ENCODE measurements at places on chromosomes 6 and 20.

DNA sequence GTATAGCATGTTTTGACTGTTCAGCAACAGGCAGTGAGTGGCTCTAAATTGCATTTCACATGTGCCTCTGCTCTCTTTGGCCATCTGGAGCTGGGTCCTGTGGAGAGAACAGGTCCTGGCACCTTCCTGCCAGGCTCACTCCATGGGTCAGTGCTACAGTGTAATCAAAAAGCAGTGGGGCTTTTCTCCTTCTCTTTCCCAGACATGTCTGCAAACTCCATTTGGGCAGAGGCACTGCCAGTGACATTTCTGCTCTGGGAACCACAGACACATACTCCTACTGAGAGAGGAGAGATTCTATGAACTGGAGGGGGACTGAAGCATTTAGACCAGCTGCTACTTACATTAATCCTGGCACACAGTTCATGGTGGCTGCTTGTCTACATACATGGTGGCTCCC lies 68.3 kb upstream of the TRAF3IP2 start:
- DNase-seq: no peak

- peak; percentile 84 for DNase-seq
Observed at GRCh38 chr20:46022411-46023147, 6.4 kb upstream of the SLC12A5 start.

DNA sequence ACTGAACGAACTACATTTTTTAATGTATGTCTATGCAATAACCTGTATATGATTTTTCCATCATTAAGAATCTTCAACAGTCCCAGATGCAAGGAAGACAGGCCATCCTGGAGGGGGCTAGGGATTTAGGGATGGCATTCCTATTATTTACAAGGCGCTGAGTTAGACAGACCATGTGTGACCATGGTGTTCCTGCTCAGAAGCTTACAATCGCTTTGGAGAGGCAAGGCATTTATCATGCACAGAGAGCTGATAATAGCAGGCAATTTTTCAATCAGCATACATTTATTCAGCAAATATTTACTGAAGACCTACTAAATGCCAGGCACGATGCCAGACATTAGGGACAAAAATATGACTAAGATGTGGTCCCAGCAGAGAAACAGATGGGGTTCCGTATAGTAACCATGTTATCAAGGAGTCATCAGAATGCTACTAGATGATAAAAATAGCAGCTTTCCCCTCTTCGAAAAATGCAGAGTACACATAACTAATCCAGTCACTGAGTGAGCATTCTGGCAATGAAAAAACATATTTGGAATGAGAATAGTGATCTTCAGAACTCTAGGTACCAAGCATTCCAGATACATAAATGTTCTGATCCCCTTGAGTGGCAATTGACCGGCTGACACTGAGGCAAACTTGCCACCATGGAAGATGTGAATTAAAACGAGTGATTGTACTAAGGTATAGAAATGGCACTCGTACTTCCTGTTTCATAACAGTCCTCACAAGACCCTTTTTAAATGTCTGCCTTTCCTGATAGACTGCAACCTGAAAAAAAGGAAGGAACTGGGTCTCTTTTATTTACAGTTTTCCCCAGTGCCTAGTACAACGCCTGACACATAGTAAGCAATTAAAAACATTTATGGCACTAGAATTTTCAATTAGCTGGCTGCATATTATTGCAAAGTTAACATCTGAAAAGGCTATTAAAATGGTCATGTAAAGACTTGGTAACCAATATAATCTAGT lies 135.7 kb downstream of the ATXN1 start:
- no peak for DNase-seq

DNA sequence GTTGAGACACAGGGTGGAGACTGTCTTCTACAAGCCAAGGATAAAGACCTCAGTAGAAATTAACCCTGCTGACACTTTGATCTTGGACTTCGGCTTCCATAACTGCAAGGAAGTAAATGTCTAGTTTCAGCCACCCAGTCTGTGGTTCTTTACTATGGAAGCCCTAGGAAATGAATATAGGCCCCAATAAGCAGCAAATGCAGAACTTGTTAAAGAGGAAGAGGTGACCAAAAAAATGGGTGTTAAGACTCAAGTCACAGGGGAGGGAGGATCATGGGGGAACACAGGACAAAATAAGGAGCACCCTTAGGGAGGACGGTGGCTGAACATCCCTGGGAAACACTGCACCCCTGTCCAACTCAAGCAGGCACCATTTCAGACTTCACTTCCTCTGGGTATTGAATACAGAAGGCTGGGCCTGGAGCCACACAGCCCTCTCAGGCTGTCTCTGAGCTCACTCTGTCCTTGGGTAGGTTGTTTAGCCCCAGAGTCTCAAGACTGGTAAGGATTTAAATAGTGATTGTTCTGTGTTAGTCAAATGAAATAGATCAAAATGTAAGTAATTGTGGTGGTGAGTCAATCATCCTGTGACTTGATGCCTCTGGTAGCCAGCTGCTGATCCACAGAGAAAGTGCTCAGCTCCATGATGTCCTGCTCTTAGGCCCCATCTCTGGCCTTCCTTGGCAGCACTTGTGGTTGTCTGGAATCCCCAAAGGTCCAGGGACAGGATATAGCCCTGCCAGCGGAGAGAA lies 30.5 kb upstream of the SIRPD start:
- no peak for DNase-seq

DNA sequence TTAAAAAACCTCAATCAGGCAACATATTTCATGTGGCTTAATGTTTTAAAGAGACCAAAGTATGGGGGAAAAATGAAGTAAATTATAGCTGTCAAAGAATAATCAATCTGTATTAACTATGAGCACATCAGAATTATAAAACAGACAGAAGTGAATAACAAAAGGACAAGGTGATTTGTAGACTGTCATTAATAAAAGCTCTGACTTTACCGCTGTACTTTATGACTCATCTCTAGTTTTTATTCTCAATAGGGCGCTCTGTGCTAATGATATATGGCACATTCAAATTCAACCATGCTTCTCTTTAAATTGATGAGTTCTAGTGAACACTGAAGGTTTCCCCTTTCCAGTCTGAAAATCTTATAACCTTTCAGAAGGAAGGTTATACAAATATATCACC lies 72.0 kb downstream of the PREP start:
- DNase-seq: no peak

DNA sequence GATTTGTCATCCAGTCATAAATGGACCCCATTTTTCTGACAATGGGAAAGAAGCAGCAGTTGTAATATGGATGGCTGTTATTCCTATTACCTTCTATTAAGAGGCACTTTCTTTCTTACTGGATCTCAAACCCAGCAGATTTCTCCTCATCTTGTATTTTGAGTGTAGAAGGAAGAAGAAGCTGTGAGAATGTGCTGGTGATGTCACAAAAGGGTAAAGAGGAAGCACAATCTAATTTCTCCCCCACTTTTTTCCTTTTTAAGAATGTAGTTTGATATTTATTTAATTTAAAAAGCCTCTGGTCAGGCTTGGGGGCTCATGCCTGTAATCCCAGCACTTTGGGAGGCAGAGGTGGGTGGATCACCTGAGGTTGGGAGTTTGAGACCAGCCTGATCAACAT lies 100.0 kb upstream of the JARID2 start:
- no peak for DNase-seq

GRCh38 chr6:132268209-132268608 lies 133.1 kb downstream of the MOXD1 start:
- no peak for DNase-seq

GRCh38 chr6:161891542-161891941 lies 617.7 kb upstream of the AGPAT4 start:
- no peak for DNase-seq

- DNase-seq: no peak
Observed at GRCh38 chr6:104306211-104306610, 553.5 kb downstream of the HACE1 start.

- no peak for DNase-seq
Observed at GRCh38 chr20:49584418-49585382, 16.8 kb upstream of the PTGIS start.

DNA sequence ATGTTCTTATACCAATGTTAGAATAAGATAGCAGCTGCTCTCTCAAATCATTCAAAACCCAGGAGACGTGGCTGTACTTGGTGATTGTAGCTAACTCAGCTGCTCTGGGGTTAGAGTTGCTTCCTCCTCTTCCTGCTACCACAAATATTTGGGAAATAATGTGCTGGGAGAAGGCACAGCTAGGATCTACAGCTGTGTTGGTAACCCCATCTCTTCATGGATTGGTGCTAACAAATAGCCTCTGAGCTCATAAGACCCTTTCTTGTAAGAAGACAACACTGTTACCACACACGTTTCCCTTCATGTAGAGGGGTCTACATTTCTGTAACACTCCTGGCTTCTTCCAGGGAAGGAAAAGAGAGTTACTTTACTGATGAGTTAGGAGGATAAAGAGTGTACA lies 911.0 kb upstream of the CITED2 start:
- no peak for DNase-seq

DNA sequence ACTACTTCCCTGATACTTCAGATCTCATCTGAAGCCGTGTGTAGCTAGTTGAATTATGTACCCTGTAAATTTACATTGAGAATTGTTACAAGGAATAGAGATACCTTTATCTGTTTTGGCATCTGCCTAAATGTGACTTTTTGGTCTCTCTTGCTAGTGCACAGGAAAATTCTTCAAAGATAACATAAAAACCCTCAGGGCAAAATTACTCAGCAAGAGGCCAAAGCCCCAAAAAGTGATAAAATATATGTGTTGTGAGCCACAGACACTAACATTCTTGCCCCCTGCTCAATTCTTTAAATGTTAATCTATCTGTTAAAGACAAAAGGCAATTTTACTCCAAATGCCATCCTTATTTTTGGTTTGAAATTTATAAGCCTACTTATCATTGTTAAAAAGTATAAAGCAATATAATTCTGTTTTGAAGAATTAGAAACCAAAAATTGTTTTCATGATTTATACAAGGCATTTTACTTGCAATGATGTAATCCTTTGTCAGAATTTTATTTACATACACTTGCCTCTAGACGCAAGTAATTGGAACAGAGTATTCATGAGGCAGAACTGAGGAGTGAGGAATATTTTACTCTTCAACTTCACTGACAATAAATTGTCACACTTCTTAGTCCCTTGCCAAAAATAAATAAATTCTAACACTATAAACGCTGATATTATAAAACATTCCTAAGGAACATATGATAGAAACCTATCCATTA lies 186.2 kb downstream of the EPM2A start:
- no peak for DNase-seq

Measured in CD4-positive, alpha-beta T cell treated with Interleukin-6 for 4 hours (primary cell).